ENCODE measurements at places on chromosomes 5 and 9.
A peak's percentile ranks its signal among the peaks of the same experiment; 100 is the strongest.

DNA sequence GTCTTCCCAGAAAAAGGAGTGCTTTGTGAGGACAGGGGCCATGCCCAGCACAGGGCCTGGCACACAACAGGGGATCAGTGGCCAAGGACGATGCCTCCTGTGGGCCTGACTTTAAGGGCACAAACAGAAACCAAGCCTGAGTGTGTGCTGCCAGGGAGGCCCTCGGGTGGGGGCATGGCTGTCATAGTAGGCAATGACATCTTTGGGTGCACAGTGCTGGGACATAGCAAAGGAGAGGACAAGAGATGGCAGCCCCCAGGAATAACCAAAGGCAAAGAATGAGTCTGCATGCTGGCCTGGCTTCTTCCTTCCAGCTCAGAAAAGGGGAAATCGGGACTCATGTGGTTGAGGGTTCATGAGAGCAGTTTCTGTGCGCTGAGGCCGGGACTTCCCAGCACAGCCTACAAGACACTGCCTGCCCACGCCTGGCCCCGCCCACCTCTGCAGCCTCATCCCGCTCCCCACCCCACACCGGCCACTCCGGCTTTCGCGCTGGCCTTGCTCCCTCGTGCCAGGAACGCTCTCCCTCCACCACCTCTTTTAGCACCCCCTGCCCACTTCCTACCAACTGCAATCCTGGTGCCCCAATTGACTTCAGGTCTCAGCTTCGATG lies 13.8 kb upstream of the LHX2 start:
- no peak for DNase-seq

DNA sequence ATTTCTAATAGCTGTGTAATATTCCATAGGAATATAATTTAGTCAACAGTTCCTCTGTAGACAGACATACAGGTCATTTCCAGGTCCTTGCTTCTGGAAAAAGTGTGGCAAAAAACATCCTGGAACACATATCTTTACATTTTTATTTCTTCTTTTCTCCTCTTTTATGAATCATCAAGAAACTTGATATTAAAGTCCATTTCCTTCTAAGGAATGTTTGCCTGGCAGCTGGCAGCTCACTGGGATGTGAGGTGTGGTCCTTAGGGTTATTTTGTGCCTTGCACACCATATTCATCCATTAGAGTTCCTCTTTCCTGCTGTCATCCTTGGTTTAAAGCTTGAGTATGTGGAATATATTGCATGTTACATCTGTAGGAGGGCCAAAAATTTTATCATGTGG lies 122.0 kb downstream of the GALNT10 start:
- DNase-seq = no peak

- DNase-seq = no peak
These were observed 123.6 kb upstream of the PTCH1 start for GRCh38 chr9:95640336-95640735.

DNA sequence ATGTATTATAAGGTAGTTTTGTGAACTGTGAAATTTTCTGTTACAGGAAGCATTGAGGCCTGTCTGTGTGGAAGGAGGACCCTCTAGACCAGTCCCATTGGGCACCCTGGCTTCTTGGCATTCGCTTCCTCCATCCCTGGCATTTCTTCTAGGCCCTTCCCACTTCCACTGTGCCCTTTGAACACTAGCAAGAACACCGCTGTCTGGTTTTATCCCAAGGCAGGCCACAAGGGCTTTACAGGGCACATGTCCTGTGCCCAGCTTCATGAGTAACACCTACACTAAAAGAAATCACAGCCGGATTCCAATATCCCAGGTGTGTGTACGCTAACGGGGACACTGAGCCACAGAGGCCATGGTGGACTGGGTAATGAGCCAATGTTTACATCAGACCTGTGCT lies 99.8 kb downstream of the ADRB2 start:
- DNase-seq = no peak

- no peak for DNase-seq
These were observed 251.8 kb upstream of the RASA1 start for GRCh38 chr5:87015901-87016300.

- DNase-seq = no peak
These were observed 115.0 kb upstream of the ADRA1B start for GRCh38 chr5:159801303-159801702.

- DNase-seq = peak; percentile 26
These were observed 426 bp downstream of the FAM114A2 start for GRCh38 chr5:154038261-154038706.

- no peak for DNase-seq
These were observed 40.2 kb upstream of the OR13F1 start for GRCh38 chr9:104463864-104464263.

DNA sequence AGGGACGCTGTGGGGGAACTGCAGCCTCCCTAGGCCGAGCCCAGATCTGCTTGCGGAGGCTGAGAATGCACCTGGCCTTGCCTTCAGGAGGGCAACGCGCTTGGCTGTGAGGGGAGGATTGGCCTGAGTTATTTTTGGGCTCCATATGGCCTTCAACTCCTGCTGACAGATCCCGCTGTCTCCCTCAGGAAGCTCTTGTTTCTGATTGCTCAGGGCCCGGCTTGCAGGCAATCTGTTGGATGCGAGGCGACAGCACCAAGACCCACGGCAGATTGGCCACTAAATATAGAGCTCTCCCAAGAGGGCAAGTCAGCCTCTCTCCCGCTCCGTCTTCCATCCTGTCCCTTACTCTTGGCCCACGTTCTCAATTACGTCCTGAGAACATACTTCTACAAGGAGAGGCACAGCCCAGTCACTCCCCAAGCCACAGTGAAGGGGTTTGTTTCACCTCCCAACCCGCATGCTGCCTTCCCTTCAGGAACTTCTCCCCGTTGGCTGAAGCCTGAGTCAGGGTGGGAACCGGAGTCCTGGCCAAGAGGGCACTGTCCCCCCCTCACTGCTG lies 53.6 kb downstream of the RASGEF1C start:
- no peak for DNase-seq

GRCh38 chr9:102700936-102701335 lies 294.2 kb upstream of the CYLC2 start:
- no peak for DNase-seq

DNA sequence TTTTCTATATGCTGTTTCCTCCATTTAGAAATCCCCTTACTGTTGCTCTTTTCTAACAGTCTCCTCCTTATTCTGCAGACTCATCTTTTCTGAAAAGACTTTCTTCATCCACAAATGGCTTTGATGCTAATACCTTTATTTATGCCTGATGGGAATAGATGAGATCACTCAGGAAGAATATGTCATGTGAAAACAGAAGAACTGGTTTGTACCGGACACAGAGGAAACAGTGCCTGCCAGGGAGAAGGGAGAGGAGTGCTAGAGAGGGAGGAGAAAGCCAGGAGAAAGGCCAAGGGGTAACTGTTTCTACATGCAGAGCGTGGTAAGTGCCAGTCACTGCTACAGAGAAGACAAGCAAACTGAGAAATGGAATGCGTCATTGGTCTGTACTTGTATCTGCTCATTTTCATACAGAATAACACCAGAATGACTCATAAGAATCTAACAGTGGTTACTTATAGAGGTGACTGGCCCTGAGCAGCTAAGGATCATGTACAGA lies 45.9 kb upstream of the PJA2 start:
- no peak for DNase-seq

- DNase-seq = no peak
These were observed 72.9 kb downstream of the SEC61B start for GRCh38 chr9:99294850-99295461.

GRCh38 chr9:104872656-104873488 lies 55.1 kb downstream of the ABCA1 start:
- DNase-seq = no peak

DNA sequence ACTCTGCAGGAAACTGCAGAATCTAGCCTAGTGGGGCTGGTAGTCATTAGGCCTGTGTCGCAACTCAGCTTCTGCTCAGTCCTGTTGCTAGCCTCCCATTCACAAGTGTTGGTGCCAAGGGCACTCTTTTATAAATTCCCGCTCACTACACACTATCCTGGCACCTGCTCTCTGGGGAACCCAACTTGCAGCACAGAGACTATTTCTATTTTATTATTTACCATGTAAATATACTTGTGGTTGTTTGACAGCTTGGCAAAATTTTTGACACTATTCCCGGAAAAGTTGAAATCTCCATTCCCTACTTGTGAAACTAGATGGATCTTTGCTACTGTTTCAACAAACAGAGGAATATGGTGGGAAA lies 20.4 kb upstream of the SMC2 start:
- no peak for DNase-seq

DNA sequence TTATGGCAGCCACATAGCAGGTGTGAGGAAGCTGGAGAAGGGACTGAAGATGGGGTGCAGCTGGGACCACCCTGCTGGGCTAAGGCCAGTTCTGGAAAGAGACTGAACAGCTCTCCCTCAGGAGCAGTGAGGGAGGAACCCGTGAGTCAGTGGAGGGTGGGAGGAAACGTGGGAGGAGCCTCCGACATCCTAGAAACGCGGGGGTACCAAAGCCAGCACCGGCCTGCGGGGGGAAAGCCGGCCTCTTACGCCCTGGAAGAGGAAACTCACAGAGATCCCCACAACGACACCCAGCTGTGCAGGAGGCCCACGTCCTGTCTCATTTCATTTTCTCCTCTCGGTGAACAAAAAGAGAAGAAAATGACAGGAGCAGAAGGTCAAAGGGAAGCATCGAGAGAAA lies 185.8 kb upstream of the IRX4 start:
- DNase-seq = no peak

DNA sequence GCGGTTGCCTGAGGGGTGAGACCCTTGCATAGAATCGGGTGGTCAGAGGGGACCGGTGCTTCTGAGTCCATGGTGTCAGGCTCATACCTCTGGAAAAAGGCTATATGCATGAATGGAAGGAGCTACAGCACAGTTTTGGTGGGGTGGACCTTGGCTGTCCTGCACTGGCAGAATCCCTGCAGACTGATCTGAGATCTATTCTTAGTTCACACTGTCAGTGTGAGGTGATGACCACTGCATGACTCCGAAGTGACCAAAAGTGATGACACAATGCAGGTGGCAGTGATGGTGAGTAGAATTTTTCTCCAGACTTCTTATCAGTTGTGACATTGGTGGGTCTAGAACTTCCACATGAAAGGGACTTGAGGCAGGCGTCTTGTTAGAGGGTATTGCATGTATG lies 105.2 kb upstream of the SLC28A3 start:
- no peak for DNase-seq

DNA sequence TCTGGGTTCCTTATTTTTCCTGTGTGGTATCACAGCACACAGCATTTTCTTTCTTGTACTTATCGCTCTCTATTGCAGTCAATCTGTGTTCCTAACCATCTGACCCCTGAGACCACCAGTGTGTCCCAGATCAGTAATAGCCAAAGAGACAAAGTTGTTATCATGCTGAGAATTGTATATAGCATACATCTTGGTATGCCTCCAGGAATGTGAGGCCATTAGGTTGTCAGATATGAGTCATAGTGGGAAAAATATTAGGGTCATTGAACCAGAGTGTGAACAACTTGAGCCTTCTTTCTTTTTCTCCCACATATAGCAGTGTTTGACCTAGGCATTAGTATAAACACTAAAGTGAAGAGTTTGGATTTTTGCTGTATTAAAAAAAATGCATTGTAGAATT lies 106.3 kb downstream of the NDUFAF2 start:
- DNase-seq = no peak

GRCh38 chr5:89384391-89384790 lies 501.4 kb upstream of the MEF2C start:
- DNase-seq = no peak

GRCh38 chr5:111699976-111700375 lies 57.0 kb downstream of the NREP start:
- no peak for DNase-seq

DNA sequence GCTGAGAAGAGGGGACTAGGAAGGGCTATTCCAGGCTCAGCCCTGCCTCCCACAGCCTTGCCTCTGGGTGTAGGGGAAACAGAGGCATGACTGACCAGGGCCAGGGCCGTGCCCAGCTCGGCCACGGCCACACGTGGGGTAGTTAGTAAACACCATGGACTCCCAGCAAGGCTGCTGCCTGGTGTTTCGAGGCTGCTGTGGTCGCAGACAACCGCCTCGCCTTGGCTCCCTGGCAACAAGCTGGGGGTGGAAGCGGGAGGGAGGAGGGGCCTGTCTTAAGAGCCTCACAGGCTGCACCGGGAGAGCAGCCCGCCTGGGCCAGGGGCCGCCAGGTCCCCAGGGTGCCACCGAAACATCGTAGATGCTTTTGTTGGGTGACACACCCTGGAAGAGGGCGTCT lies 90.2 kb upstream of the CACNA1B start:
- no peak for DNase-seq

GRCh38 chr5:105544300-105544699 lies 1981.7 kb upstream of the NUDT12 start:
- no peak for DNase-seq

DNA sequence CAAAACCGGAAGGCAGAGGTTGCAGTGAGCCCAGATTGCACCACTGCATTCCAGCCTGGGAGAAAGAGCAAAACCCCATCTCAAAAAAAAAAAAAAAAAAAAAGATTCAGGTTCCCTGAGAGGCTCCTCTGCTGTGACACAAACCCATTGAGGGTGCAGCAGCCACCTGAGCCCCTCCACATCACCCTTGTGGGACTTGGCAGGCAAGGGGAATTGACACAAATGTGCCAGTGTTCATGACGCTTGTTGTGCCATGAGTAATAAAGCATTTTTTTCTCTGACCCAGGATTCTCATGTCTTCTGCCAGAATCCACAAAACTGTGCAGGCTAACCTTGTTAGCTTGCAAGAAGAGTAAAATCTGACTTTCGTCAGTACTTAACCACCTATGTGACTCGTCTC lies 149.6 kb downstream of the TTC39B start:
- DNase-seq = no peak

GRCh38 chr9:136849960-136850865 lies 1.0 kb downstream of the PHPT1 start:
- no peak for DNase-seq

GRCh38 chr5:117188211-117188610 lies 613.6 kb upstream of the SEMA6A start:
- no peak for DNase-seq

DNA sequence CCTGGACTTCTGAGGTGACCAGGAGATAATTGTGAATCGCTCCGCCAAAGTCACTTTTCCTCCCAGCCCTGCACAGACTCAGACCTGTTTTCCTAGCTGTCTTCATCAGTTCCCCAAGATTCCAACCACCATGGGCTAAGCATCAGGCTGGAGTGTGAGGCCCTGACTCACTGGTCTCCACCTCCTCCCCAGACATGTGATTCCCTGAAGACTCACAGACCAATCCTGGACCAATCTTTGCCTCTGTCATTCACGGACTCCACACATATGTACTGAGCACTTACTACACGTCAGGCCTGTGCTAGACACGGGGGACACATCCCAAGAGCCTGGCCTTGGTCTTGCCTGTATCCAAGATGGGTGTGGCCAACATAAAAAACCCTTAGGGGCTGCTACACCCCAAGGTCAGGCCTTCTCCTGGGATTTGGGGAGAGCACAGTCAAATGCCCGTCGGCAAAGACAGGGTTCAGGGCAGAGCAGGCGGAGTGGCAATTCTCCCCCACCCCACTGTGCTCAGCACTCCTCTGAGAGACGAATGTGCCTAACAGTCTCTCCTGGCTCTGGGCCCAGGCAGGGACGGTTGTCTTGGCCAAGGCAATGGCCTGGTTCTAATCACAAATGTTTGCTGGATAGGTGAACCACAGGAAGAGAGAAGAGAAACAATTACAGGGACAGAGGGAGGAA lies 11.9 kb downstream of the EEIG1 start:
- no peak for DNase-seq
